Activated CD4-positive, CD25-positive, alpha-beta regulatory T cell treated with anti-CD3 and anti-CD28 coated beads, Interleukin-2, amount 50 U/mL, for 16 hours (primary cell): ENCODE measurements at places on chromosomes 2 and 18.

- no peak for DNase-seq
Observed at GRCh38 chr18:79658366-79658765, 21.2 kb upstream of the CTDP1 start.

GRCh38 chr2:102294802-102295489 lies 16.4 kb upstream of the IL1RL1 start:
- DNase-seq, result no peak

DNA sequence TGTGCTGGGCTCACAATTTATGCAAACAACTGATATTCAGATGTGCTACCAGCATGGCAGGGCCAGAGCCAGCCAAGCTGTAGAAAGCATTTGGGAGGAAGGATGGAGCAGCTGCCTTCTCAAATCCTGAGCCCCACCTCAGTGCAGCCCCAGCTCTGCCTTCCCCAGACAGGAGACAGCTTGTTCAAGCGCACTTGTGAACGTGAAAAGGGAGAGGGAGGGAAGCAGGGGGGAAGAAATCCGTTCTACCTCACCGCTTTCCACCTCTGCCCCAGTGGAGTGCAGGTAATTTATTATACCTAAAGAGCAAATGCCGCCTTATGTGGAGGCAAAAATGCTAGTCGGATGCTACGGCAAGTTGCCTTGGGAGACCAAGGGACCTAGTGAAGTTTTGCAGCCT lies 66.0 kb upstream of the SLC14A2 start:
- DNase-seq, result no peak

DNA sequence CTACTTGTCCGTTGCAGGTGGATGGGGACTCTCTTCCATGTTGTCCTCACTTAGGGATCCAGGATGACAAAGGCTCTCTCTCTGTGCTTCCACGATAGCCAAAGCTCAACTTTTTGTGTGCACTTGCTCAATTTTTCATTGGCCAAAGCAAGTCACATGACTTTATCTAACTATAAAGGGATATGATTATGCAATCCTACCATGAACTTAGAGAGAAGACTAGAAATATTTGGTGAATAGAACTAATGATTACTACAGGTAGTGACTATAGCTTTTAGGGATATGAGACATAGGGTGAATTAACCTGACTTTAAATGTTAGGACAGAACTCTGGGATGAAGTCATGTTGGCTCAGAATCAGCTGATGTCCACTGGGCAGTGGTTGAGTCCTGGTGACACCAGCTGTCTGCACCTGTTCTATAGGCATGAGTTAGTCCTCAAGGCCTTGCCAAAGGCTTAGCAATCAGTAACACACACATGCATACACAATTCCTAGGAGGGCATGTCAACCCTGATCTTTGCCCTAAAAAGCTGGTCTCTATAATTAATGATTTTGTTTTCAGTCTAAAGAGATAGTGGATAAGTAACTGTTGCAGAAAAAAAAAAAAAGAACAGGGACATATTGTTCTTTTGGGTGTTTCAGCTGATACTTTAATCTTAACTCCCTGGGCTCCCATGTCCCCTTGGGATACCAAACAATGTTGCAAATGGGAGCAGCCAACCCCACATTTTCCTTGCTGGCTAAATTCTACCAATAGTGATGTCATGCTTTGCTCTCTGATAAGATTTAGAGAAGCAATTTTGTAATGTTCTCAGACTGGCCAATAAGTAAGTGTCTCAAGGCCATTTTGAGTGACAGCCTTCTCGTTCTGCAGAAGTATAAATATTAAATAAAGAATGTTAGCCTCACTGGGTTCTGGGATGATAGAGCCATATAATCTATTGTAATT lies 12.5 kb upstream of the HK2 start:
- no peak for DNase-seq

- DNase-seq, result no peak
Observed at GRCh38 chr2:36670881-36671595, 25.5 kb upstream of the VIT start.

- no peak for DNase-seq
Observed at GRCh38 chr2:204042401-204042800, 105.8 kb downstream of the ICOS start.

DNA sequence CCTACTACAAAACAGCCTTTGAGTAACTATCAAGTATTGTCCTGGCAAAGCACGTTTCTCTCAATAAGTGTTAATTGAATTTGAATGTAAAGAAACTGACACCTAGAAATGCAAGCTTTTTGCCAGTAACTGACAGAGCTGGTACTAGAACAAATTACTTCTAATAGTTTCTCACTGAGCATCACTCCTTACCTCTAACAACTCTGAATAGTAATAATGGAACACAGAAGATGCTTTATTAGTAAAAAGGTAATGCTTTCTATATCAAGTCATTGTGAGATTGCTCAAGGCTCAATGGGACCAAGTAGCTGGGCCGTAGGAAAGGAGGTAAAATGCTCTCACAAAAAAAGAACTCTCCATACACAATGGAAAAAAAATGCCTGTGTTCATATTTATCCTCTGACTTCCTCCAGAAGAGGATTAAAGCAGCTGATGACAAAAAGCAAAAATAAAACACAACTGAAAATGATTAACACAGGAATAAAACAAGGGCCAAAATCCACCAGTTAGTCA lies 11.8 kb downstream of the RASGRP3 start:
- no peak for DNase-seq

DNA sequence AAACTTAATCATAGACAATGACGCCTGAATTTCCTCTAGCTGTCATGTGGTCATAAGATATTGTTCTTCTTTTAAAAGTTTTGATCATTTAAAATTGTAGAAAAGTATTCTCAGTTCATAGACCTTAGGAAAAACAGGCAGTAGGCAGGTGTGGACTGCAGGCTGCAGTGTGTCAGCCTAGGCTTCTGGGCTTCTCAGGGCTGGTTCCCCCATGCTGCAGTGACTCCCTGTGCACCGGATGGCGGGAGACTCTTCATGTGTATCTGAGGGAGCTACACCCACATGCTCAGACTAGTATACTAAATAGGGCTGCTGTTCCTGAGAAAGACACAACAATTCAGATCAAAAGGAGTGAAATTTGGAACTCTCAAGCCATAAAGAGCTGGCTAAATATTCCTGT lies 72.4 kb downstream of the PXDN start:
- DNase-seq, result no peak
